ENCODE measurements at places on chromosomes 3 and 15.

DNA sequence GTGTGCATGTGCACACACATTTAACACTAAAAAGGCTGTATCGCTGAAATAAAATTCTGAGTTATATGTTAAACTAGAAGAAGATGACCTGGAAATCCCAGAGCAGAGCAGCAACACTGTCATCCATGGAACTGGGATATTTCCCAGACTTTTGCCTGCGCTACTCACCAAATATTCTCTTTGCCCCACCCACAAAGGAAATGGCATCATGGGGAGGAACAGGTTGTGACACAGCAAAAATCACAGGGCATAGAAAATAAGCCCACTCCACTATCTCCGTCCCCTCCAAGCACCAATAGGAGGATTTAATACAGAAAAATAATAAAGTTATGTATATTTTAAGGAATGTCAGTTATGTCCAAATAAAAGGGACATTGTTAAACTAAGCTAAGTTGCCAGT, 71.7 kb downstream of the COL8A1 start:
- no peak for DNase-seq

- DNase-seq: peak; percentile 22
Observed at GRCh38 chr3:71189480-71189879, 394.0 kb downstream of the FOXP1 start.

- no peak for DNase-seq
Observed at GRCh38 chr3:57059411-57059810, 1.1 kb upstream of the SPATA12 start.

GRCh38 chr3:117681619-117682018, 972.0 kb downstream of the TUSC7 start:
- DNase-seq: no peak

DNA sequence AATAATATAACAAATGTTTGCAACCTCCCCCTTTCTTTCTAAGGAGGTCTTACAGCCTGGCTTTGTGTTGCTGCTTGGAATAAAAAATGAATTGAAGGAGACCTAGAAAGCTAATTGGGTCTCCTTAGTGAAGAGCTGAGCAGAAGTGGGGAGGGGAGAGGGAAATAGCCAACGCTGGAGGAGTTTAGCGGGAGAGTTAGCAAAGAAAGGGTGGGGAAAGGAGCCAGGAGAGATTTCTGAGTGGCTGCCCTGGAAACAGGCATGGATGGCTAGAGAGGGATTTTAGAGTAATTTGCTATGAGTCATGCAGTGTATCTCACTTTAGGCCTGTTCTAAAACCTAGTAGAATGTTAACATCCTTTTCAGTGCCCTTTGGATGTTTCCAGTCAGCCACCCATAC, 45.2 kb upstream of the PFN2 start:
- no peak for DNase-seq

DNA sequence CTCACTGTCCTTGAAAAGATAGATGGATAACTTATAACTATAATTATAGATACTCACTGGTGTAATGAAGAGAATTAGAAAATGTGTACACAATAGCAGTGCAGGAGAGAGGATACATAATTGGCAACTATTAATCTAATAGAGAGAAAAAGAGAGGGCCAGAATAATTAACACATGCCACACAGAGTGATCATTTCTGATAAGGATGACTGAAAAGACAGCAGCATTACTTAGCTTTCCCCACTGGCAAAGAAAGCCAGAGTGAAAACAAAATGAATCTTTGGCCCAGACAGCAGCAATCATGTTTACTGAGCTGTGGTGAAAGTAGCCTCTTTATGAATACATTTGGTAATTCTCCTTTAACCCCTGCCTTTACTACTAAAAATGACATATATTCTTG, 493.3 kb upstream of the ROBO1 start:
- no peak for DNase-seq

Measured in hematopoietic multipotent progenitor cell treated with erythropoietin and hydrocortisone succinate and interleukin-3 and kit ligand, for 15 days (in vitro differentiated cells).